Small intestine (tissue), 16 donors: ENCODE measurements at places on chromosomes 5 and 9.

DNA sequence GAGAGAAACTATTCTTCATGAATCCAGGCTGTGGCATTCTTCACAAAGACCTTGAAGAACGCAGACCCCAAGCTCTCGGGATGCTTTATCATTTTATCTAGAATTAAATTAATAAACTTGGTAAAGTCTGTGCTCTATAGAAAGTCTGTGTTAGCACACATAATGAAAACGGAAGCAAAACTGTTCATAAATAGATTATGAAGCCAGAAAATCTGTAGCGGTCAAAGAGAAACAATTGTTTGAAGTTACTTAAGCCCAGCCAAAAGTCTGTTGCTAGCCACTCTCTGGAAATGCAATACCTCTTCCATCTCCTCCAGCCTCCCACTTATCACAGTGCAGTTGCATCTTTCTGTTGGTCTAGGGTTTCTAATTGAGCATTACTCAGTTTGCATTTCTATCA lies 375.9 kb downstream of the KIF4B start:
- no peak for DNase-seq

DNA sequence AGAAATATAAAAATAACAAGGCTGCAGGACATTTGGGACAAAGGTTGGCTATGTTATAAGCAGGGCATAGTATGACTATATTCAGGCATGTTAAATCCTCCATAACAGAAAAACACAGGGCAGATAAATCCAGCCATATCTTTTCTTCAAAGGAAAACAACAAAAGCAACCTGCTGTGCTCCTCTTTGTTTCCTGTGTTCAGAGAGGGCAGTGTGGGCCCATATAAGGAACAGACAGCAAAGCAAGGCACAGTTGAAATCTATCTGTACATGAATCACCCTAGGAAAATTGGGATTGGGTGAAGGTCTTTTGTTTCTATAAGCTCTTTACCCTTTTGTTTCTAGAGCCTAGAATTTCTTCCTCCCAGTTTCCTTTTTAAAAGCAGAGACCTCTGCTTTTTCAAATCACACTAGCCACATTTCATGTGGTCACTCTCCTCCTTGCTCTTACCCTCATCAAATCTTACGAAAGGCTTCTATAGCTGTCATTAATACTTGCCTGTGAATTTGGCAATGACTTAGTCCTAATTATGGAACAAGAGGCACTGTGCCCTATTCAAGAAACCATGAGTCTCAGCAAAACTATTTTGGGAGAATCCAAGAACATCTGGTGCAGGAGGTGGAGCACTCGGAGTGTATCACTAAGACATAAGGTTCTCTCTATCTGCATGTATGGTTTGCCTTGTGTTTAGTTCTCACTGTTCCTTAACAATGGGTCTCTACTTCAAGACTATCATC lies 1.8 kb downstream of the GZMA start:
- DNase-seq, result no peak

GRCh38 chr9:99114846-99115500 lies 10.1 kb downstream of the TGFBR1 start:
- no peak for DNase-seq

- no peak for DNase-seq
These were observed 88.7 kb downstream of the ANKRD33B start for GRCh38 chr5:10652606-10653005.

DNA sequence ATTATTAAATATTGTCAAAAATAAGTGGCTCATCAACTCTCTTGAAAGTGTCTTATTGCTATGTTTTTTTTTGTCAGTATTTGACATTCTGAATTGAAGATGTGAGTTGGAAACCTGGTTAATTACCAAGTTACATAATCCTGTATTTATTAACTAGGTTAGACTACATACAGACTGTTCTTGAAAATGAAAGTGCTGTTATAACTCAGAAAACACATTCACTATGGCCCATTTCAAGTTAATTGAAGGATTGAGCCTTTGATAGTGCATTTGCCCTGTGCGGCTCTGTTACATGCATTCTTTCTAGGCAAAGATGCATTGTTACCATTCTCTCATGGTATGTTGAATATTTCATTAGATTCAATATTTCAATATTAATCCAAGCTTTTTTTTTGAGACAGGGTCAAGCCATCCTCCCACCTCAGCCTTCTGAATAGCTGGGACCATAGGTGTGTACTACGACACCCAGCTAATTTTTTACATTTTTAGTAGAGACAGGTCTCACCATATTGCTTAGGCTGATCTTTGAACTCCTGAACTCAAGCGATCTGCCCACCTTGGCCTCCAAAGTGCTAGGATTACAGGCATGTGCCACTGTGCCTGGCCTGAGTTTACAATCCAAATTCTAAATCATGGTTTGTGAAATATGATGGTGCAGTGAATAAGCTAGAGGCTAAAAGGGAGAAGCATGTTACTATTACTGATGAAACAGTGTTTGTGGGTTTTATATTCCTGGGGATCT lies 10.0 kb downstream of the CTNNA1 start:
- DNase-seq, result no peak

DNA sequence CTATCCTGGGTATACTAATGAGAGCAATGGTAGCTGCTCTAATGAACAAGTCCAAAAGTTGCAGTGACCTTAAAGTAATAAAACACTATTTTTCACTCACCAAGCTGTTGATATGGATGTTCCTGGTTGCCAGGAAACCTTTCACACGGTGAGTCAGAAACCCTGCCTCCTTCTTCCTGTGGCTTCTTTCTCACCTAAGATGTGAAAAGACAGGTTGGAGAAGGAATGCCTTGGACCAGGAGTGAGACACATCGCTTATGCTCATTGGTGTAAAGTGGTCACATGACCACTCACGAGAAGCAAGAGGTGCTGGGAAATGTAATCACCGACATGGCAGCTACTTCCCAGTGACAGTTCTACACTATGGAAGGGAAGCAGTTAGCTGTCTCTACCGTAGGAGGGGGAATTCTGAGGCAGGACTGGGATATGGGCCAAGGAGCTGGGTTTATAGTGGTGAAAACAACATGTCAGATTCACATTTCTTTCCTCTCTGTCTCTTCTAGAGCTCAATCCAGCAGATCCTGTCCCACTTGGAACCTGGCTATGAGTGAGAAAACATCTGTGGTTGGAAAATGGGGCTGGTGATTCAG lies 320.4 kb upstream of the KLF4 start:
- peak; percentile 90 for DNase-seq

- DNase-seq, result no peak
These were observed 29.2 kb upstream of the SEMA4D start for GRCh38 chr9:89527084-89527483.

- no peak for DNase-seq
These were observed 4.9 kb downstream of the RXFP3 start for GRCh38 chr5:33941090-33941489.

GRCh38 chr9:72524820-72525540 lies 3.6 kb downstream of the TMC1 start:
- peak; percentile 88 for DNase-seq

DNA sequence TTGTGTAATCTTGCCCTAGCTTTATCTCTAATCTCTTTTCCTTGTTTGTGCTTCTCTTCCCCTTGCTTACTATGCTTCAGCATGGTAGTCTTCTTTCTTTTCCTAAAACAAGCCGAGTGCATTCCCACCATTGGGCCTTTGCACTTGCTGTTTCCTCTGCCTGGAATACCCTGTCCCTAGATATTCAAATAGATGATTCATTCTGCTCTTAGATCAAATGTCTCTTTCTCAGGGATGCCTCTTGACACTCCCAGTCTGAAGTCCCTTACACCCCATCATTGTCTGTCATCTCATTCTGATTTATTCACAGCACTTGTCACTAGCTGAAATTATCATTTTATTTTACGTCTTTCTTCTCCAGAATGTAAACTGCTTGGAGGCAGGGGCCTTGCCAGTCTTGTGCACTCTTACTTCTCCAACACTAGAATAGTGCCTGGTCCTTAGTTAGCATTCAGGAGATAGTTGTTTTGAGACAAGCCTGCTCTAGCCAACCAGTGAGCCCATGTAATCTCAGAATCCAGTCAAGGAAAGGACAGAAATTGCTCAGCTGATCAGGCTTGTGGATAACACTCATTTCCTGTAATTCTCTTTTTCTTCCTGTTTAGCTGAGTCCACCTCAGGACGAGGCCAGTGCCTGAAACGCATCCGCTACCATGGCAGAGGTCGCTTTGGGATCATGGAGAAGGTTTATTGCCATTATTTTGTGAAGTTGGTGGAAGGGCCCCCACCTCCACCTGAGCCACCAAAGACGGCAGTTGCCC lies 25.4 kb downstream of the MRPL22 start:
- DNase-seq, result no peak

DNA sequence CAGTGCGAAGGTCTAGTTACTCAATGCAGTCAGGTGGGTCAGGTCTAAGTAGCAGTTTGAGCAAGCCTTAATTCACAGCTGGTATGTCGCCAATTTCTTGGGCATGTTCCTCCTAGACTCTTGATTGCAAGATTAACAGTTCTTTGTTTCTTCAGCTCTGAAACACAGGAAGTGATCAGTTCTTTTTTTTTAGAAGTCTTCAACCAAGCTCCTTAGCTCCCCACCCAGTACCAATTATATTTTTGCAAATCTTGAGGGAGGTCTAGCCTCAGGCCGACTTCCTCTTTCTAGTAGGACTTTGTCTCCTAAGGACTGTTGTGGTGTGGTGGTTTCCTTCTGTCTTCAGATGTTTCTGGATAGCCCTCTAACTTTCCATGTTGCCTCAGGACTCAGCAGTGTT lies 2054.2 kb downstream of the MAT2B start:
- no peak for DNase-seq

DNA sequence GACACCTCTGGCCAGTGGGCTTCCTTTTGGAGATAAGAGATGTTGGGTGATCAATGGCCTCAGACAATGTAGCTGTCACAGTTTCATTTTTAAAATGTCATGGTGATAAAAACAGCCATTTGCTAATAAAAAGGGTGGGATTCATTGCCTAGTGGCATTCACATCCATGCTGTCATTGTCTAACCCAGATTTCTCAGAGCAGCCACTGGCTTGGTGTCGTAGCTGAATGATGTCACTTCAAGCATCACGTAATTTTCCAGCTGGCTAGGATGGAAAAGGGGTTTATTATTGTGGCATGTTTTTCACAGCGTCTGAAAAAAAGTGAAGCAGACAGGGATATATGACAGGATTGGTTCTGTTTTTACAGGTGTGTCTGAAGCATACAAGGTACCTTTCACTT lies 184.7 kb downstream of the AOPEP start:
- DNase-seq, result no peak

GRCh38 chr5:173291722-173292658 lies 36.2 kb downstream of the STC2 start:
- DNase-seq, result no peak

DNA sequence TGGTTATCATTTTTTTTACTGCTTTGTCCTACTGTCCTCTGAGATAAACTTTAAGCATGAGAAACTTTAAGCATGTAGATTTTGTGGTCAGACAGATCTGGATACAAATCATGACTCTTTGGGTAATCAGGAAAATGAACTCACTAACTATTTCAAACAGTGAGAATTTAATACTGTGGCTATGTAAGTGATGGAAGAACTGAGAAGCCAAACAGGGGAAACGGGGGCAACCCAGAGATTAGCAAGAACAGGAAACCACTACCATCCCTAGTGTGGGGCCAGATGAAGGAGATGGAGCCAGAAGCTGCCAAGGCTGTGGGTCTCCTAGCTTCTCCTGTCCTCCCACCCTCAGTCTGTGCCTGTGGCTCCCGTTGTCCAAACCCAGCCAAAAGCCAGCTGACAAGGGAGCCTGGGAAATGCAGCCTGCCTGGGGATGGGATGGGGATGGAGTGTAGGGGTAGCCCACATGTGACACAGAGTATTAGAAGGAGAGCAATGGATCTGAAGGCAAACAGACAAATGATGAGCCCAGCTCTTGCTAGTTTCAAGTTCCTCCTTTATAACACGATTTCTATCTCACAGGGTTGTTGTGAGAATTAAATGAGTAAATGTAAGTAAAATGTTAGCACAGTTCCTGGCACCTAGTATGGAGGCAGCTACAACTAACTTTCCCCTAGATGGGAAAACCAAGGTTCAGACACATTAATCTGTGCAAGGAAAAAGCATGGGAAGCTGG lies 27.7 kb upstream of the CDC23 start:
- no peak for DNase-seq

- no peak for DNase-seq
These were observed 19.5 kb downstream of the MYMK start for GRCh38 chr9:133505186-133505830.

GRCh38 chr9:96418920-96419690 lies 935 bp upstream of the ZNF367 start:
- peak; percentile 92 for DNase-seq

- no peak for DNase-seq
These were observed 5.9 kb upstream of the LRRC14B start for GRCh38 chr5:185095-186070.

DNA sequence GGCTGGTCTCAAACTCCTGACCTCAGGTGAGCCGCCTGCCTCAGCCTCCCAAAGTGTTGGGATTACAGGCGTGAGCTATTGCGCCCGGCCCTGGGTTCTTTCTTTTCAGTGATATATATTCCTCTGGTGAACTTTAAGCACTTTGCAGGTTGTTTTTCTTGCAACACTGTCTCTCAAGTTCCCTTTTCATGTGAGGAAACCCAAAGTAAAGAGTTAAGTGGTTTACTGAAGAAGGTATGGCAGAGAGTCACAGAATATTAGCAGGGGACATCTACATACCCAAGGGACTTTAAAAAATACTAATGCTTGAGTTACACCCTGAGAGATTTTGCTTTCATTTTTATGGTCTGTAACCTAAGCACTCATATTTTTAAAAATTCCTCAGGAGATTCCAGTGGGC lies 6.7 kb upstream of the GAPT start:
- DNase-seq, result no peak

DNA sequence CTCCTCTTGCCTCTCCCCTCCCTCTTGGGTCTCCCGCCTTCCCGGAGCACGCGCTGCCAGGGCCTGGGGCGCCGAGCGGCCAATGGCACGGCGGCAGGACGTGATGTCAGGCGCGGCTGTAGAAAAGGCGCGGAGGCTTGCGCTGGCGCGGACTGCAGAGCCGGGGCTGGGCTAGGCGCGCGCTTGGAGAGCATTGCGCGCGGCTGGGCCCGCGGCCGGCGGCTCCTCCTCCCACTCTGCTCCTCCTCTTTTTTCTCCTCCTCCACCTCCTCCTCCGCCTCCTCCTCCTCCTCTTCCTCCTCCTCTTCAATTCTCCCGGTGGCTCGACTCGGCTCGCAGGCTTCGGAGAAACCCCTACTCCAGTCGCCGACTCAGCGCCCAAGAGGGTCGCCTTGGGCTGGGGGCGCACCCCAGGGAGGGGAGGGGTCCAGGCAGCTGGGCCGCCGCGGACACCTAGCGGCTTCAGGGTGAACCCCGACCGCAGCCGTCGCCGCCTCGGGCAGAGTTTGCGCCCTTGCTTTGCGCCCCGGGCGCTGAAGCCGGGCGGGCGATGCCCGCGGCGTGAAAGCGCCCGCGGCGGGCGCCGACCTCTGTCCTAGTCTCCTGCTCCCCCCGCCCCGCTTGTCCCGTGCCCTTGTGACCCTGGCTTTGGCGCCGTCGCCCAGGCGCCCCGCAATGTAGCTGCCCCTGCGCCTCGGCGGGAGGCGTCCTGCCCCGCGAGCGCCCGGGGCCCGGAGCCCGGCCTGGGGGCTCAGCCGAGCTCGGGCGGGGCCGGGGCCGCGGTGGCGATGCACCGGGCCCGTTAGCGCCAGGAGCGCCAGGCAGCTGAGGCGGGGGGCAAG lies at the start of gene LHX2:
Gene LHX2, plus strand, starts transcription at position 309 of the 842 bp plus-strand sequence. CDS start 581 bp downstream, outside the sequence.
- peak; percentile 25 for DNase-seq

- DNase-seq, result no peak
These were observed 25.6 kb upstream of the TUSC1 start for GRCh38 chr9:25703701-25704357.

- no peak for DNase-seq
These were observed 77.4 kb downstream of the KCNIP1 start for GRCh38 chr5:170581211-170581610.

- DNase-seq, result no peak
These were observed 16.1 kb downstream of the PCBD2 start for GRCh38 chr5:134920848-134921575.

- no peak for DNase-seq
These were observed 1.7 kb downstream of the STC2 start for GRCh38 chr5:173326501-173326960.
